Non-pigmented ciliary epithelial cell (primary cell): ENCODE measurements at places on chromosomes 3 and 15.

DNA sequence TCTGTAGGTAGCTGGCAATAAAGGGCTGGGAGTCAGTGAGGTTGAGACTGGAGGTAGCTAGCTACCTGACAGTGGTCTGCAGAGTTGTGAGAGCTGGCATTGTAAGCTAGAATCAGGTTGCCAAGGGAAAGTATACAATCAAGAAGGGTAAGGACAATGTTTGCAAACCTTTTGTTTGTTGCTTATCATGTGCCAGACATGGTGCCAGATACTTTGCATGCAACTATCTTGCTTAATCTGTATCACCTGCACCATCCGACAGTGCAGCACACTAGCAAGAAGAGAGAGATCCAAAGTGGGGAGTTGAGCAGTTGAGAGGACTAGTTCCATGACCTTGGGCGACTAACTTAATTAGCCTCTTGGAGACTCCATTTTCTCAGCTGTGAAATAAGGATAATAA is 236.4 kb downstream of the PDCD6IP start:
- no peak for DNase-seq

DNA sequence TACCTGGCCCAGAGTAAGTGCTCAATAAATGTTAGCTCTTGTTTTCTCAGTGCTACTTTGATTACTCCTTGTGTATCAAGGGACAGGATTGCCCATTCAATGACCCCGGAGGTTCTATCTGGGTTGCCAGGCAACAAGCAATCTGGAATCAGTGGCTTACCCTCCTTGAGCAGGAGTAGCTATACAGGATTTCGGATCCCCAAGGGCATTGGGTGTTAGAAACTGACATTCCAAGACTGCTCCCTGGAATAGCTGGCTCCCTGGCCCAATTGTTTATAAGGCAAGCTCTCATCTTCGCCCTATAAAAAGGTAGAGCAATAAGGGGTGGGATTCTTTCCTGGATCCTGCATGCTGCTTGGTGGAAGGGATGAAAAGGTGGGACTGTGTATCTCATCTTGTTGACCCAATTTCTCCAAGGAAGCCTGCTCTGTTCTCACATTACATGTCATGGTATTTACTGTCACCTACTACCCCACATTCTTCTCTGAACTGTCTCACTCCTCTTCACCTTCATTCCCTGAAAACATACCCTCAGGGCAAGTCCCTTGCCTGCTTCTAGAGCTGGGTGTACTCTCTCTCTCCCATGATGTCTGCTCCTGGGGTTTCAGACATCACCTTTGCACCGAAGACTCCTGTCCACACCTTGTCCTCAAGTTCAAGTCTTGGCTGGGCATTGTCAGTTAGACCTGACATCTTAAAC is 26.4 kb upstream of the SCN10A start:
- DNase-seq, result no peak

- no peak for DNase-seq
Observed at GRCh38 chr15:91061997-91062396, 38.1 kb upstream of the SV2B start.

GRCh38 chr15:38642689-38643270 is 78.2 kb upstream of the RASGRP1 start:
- DNase-seq, result no peak

- no peak for DNase-seq
Observed at GRCh38 chr3:45826321-45826720, 15.6 kb downstream of the LZTFL1 start.

GRCh38 chr3:112629425-112629824 is 11.5 kb downstream of the CCDC80 start:
- peak; percentile 78 for DNase-seq

GRCh38 chr3:132464066-132464465 is 46.8 kb downstream of the DNAJC13 start:
- DNase-seq, result peak; percentile 37

GRCh38 chr15:32763295-32763694 is 45.5 kb downstream of the GREM1 start:
- DNase-seq, result no peak

- no peak for DNase-seq
Observed at GRCh38 chr3:122255757-122256439, 69.2 kb upstream of the CSTA start.

GRCh38 chr15:41417418-41418195 is 712 bp downstream of the RTF1 start:
- no peak for DNase-seq

GRCh38 chr3:161038725-161039124 is 66.4 kb downstream of the B3GALNT1 start:
- DNase-seq, result peak; percentile 40

- DNase-seq, result no peak
Observed at GRCh38 chr3:87822563-87822962, 236.2 kb downstream of the CGGBP1 start.

DNA sequence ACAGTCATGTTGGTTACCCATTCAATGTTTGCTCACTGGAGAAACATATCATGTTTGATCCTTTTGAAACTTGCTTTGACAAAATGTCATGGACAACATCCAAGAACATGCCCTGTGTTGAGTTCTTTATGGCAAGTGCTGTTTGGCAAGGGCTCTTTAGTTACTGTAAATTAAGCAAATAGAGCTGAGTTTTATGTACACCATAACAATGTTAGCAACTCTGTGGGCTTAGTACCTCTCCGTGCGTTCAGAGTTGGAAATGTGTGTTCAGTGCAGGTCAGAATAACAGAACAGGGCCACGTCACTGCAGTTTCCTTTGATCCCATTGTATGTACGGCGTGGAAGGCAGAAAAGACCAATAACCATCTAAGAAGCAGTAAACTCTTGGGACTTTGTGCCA is 132.5 kb downstream of the MYRIP start:
- no peak for DNase-seq

DNA sequence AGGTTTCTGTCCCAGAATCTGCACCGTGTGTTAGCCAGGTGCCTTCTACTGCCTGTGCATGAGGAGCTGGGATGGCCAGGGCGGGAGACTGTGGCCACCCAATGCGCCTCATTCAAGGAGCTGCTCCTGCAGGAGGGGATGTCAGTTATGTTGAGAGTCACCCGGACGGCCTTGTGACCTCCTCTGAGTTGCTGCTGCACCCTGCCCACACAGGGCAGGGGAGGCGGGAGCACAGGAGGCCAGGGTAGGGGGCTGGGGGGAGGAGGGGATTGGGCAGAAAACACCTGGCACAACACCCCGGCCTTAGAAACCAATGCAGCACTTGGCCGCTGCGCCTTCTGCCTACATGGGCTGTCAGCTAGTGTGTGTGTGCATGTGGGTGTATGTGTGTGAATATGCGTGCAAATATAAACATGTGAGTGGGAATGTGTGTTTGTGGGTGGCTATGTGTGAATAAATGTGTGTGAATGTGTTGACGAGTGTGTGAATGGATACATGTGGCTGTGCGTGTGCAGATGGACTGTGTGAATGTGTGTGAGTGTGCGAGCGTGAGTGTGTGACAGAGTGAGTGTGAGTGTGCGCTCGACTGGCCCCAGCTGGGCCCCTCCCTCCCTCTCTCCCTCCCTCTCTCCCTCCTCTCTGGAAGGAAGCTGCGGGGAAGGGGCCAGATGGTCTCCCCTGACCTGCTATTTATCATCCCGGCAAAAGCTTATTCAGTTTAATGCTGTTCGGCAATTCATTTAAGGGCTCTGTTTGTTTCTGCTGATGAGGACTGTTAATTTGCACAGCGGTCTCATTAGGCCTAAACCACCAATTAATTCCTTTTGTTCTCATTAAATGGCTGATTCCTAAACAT is 106.9 kb downstream of the TLE3 start:
- DNase-seq, result no peak

DNA sequence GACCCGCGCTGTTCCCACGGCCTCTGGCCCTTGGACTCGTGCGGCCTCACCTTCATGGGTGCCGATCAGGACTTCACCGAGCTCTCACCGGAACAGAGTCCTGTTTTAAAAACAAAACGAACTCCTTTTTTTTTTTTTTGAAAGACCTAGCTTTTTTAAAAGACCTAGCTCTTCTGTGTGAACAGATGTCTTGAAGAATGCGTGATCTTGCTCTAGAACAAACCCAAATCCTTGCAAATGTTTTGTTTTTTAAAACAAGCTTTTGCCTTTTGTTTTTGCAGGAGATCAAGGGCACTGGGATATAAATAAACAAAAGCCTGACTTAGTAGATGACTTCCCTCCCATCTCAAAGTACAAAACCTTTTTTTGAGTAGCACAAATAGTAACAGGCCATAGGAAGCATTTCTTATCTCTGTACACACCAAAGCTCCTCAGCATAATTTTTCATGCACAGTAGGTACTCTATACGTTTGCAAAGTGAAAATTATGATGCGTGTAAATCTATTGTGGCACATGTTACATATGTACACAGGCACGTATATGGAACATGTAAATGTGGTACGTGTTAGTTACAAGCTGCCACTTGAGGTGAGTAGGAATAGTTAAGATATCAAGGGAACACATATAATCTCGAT is 1.1 kb upstream of the MSL2 start:
- no peak for DNase-seq

GRCh38 chr3:149957361-149958125 is 13.2 kb downstream of the PFN2 start:
- DNase-seq, result no peak

- no peak for DNase-seq
Observed at GRCh38 chr3:138241061-138241460, 54.0 kb downstream of the ARMC8 start.

DNA sequence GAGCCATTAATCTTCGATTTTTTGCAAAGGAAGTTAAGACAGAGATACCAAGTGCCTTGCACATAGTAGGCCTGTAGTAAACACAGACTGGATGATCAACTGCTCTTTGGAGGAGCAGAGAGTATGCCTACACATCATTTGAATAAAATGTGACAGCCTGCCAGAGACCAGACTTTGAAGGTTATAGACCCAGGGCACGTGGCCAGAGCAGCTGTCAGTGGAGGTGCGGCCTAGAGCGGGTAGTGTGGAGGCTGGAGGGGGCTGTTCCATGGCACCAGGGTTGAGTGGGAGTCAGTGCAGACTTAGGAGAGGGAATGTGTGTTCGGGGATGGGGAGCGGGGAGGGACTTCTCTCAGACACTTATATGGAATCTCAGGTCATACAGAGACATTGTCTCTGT is 80.8 kb downstream of the SMAD3 start:
- DNase-seq, result no peak

- no peak for DNase-seq
Observed at GRCh38 chr3:189269365-189269764, 97.6 kb downstream of the TPRG1 start.

DNA sequence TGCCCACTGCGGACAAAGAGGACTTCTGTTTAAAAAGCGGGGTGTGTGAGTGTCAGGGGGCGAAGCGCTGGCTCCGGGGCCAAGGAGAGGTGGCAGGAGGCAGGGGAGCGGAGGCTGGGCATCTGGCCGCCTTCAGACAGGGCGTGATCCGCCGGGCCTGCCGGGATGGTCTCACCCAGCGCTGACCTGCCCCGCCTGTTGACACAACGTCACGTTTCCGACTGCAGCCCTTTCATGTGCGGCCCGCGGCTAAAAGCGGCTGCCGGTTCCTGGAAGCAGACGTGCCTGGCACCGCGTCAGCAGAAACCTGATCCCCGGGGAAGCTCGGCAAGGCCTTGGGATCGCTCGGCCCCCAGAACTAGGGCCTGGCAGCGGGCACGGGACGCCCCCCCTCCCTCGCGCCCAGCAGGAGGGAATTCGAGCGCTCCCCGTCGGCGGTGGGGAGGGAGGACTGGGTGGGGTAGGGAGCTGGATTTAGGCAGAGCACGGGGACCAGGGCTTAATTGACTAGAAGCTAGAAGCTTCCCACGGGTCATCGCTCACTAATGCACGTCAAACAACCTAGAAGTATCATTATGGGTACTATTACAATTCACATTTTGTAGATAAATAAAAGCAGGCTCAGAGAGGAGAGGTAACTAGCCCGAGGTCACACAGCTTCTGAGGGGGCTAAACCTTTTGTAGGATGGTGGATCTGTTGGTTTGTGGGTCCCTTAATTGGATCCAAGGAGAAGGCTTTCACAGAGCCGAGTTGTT is 7.7 kb downstream of the BHLHE40 start:
- DNase-seq, result no peak

DNA sequence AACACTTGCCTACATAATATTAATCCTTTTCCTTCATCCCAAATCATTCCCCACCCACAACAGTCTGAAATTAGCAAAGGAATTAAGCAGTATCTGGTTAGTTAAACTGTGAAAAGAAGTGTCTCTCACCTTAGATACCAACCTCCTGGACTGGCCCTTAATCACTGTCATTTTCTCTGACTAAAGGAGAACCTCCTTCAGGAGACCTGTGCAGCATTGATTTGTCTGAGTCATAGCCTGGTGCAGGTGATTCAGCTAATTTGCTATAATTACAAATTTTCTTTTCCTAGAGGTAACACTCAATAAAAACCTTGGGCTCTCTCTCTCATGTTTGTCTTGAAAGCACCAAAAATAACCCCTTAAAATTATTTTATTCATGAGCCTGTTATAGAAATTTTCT is 279.8 kb upstream of the SEMA6D start:
- DNase-seq, result no peak

DNA sequence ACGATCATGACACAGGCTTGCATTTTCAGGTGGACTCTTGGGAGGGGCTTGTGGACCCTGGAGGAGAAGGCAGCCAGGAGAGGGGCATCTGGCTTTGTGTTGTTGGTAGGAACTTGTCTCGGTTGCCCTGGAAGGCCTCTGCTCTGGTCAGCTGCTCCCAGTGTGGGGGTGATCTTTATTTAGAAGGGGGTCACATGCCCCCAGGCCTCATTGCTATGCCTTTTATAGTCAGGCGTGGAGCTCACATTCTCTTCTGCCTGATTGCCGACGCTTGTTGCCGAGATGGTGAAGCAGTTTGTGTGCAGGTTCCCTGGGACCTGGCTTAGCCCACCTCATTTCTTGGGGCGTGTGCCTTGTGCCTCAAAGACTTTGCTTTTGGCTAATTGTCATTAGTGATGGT is 66.6 kb downstream of the IGF1R start:
- DNase-seq, result no peak

DNA sequence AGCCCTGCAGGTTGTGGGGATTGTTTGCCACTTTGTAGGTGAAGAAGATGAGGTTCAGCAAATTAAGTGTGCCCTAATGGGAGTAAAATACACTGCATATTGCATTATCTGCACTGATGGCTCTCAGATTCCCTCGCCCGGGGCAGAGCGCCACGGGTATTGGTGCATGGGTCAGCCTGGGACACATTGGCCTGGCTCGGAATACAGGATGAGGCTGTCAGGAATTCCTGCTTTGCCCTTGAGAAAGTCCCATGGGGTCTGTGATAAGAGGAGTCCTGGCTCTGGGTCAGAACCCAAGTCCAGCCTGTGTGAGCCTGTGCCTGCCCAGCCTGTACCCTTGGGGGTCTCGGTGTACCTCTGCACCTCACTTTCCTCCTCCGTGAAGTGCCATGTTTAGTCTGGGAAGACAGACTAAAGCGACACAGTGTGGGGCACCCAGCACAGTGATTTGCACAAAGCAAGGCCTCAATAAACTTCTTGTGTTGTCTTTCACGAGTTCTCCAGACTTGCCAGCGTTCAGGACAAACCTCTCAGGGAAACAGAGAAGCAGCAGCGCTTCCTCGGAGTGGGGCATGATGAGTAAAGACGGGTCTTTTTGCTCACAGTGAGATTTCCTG is 107.6 kb downstream of the LRRK1 start:
- DNase-seq, result no peak

DNA sequence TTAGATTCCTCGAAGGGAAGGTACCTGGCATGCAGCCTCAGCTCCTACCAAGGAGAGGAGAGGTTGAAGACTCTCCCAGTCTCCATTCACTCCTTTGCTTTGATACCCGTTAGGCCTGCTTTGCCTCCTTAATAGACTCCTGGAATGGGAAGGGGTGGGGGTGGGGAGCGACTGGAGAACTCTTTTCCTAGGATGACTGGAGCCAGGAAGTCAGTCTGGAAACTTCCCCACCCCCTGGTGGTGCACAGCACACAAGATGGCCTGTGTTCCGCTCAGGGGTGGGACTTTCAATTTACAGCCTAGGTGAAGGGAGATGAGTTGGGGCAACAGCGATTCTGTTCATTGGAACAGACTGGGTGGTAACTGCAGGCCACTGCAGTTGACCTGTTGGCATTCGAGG is 21.4 kb upstream of the CELF6 start:
- no peak for DNase-seq
